ENCODE measurements at places on chromosomes 3 and 15.

- ATAC-seq: peak; percentile 27
Measured at GRCh38 chr3:69012800-69013252, 658 bp downstream of the EOGT start.

- no peak for ATAC-seq
Measured at GRCh38 chr15:66953523-66954229, 111.7 kb upstream of the SMAD3 start.

- ATAC-seq: no peak
Measured at GRCh38 chr15:68821841-68822381, 1.2 kb upstream of the ANP32A start.

- ATAC-seq: no peak
Measured at GRCh38 chr15:48318131-48318530, 13.1 kb upstream of the DUT start.

DNA sequence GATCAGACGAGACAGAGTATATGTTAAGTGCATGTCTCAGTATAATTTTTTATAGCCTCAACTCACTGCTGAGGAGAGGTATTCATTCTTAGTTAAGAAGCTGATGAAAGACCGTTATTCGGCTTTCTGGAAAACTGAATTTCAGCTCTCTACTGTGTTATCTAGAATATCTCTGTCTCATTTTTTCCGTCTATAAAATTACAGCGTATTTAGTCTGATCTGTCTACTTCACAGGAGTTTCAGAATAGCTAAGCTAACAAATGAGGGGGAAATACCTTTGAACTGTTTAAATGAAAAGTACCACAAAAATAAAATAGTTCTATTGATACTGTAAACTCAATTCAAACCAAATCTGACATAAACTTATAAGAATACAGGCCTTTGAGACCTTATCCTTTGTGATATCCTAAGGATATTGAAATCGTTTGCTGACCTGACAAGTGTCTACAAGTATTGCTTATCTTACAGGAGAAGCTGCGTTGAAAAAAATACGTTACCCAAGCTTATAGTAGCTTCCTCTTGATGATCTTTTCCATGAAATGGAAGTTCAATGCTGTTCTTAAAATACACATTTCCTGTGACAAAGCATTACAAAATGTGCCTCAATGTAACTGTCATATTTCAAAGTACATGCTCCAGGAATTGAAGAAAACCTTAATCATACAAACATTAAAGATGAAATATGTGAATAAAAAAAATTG, 104.6 kb downstream of the IL1RAP start:
- ATAC-seq: peak; percentile 88

- ATAC-seq: no peak
Measured at GRCh38 chr15:98683831-98684230, 35.5 kb downstream of the IGF1R start.

GRCh38 chr3:50303013-50303815, at the start of gene HYAL1:
HYAL1 (minus strand) TSS chr3:50303574; CDS start chr3:50302956, 618 bp downstream.
- no peak for ATAC-seq

GRCh38 chr3:123936400-123936799, 24.6 kb downstream of the CCDC14 start:
- no peak for ATAC-seq

GRCh38 chr15:68045289-68046265, 8.5 kb upstream of the PIAS1 start:
- ATAC-seq: no peak

DNA sequence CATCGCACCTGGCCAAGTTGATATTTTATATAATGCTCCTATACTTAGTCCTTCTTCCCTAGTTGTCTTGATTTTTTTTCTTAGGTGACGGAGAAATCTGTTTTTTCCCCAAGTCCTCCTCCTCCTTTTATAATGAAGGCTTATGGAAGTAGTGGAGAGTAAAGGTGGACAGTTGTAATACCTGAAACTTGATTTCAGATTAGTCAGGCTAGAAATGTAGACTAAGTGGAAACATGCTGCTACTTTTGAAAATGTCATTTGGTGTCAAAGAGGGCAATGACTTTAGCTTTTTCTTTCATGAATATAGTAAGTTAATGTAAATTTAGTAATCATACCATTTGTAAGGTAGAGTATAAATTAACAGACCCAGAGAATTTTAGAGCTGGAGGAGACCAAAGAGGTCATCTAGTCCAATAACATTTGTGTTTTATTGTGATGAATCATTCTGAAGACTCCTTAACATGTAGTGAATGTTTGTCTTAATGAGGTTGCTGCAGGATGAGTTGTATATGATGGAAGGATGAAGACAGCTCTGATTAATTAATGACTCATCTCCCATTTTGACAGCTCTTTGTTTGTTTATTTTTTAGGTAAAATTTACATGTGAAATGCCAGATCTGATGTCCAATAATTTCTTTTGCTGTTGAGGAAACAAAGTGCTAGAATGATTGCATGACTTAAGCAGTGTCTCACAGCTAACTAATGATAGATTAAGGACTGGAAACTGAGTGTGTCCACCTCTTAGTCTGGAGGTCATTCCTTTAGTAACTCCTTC, 8.7 kb downstream of the CTDSPL2 start:
- peak; percentile 92 for ATAC-seq

All from activated T-helper 17 cell treated with anti-CD3 and anti-CD28 coated beads, Interleukin-2, amount 50 U/mL, for 72 hours (primary cell).